ENCODE measurements at places on chromosomes 3 and 15.

DNA sequence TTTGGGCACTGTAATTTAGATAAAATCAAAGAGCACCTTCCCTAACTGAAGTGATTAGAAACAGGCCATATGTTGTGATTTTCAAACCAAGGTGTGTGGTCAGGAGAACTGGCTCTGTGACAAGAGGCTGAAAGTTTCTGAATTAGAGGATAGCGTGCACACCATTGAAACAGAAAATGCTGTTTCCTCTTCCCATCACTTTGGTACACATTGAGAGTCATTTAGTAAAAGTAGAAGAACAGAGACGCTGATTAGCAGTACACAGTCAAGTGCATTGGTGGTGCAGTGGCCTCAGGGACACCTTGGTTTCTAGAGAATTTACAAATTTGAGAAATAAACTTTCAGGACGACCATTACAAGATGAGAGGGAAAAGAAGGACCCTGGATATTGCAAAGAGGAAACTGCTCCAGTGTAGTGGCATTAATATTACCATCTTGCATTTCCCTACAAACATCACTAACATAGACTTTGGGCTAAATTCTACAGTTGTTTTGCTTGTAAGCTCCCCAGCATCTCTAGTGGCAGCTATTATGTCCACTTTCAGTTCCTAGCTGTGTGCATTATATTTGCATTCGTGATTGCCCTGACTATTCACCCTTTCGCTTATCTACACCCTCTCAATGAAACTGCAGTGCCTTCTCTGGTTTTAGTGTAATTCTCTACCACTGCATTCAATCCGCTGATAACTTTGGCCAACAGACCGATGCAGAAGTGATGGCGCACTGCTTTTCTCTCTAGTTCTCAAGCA lies 728.1 kb upstream of the GRM7 start:
- no peak for DNase-seq

- DNase-seq: no peak
Observed at GRCh38 chr3:77380136-77380535, 340.2 kb downstream of the ROBO2 start.

- DNase-seq: no peak
Observed at GRCh38 chr3:195034101-195034500, 236.9 kb downstream of the XXYLT1 start.

GRCh38 chr15:72604794-72605193 lies 49.7 kb upstream of the GOLGA6B start:
- DNase-seq: no peak

DNA sequence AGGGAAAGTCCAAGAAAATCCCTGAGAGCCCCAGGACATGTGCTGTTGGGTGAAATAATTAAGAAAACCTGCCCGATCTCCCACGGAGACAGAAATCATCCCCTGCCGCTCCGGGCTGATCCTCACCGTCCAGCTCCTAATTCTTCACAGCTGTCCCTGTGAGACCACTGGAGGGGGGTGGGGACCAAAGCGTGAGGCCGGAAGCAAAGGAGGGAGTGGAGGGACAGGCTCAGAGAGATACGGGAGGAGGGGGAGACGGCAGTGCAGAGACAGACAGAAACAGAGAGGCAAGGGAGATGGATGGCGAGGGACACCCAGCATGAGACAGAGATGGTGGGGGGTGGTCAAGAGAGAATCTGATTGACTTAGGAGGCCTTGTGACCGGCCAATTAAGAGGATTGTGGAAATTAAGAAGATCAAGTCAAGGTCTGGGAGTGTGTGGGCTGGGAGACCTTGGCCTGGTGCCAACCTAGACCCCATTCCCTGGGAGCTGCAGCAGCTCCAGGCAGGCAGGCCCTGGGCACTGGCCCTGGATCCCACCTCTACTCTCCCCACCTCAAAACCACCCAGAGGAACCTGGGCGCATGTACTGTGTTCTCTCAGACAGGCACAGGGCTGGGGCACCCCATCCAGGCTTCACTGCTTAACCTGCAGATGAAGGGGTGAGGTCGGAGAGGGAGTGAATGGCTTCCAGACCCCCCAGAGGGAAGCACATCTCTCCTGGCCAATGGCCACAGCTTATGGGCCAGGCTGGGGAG lies 113.2 kb upstream of the ALDH1A3 start:
- no peak for DNase-seq

- no peak for DNase-seq
Observed at GRCh38 chr3:136186846-136187245, 9.3 kb downstream of the MSL2 start.

GRCh38 chr3:148202386-148202785 lies 495.3 kb upstream of the AGTR1 start:
- DNase-seq: no peak

- no peak for DNase-seq
Observed at GRCh38 chr15:99677540-99678134, 55.6 kb downstream of the LYSMD4 start.

GRCh38 chr3:39249453-39250115 lies 30.3 kb downstream of the CX3CR1 start:
- DNase-seq: no peak

DNA sequence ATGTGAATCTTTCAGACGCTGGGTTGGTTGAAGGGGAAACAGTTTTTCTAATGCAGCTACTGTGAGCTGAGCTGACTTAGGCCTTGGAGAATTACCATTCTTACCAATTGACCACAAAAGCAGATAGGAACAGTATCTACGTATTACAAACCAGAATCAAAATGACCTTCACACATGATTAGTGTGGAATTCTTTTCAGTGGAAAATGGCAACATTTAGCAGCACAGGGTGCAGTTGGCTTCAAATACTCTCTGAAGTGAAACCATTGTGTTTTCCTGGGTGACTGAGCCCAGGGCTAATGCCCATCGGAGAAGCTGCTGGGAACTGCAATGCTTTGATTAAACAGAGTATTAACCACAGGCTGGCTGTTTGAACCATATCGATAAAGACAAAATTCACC lies 40.2 kb upstream of the GOLGA8J start:
- no peak for DNase-seq

DNA sequence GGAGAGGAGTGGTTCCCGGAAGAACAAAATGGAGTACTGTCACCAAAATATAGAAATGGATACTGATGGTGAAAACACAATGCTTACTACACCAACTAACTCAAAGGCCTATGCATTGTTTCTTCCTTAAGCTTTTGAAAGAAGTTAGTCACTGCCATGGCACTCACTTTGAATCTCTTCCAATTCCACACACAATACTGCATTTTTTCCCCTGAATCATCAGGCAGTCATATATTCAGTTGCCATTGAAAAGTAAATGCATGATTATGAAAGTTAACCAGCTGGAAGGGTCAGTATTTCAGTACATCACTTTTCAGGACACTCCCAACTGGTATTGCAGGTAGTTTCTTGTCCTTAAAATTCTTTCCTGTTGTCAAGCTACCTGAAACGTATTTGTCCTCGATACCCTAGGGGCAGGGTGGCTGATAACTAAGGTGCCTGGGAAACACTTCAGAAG lies 9.0 kb upstream of the LRRFIP2 start:
- no peak for DNase-seq

- no peak for DNase-seq
Observed at GRCh38 chr3:45552031-45552793, 42.3 kb upstream of the LIMD1 start.

- no peak for DNase-seq
Observed at GRCh38 chr3:89912031-89912430, 804.6 kb downstream of the EPHA3 start.

- no peak for DNase-seq
Observed at GRCh38 chr3:190608850-190609589, 95.1 kb downstream of the IL1RAP start.

GRCh38 chr3:197881970-197882338 lies 68.0 kb upstream of the RPL35A start:
- DNase-seq: no peak

- no peak for DNase-seq
Observed at GRCh38 chr15:70328679-70329115, 231.0 kb upstream of the TLE3 start.

DNA sequence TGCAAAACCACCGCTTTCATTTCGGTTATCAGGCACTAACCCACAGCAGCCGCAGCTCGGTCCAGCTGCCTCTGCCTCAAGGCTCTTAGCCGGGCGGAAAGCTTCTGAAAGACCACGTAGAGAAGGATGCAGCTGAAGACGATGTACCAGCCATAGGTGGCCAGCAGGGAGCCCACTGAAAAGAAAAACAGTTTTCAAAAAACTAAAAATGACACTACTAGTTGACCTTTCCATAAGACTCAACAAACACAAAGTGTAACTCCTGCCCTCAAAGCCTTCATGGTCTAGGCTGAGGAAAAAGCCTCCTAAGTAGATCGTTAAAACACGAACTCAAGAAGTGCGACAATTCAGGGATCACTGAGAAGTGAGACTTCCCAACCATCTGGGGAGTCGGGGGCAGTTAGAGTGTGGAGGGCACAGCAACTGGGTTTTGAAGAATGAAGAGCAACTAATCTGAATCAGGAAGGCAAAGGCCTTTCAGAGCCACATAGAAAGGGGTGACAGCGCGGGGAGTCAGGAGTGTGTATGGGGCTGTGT lies 716 bp downstream of the SELENOS start:
- DNase-seq: no peak

GRCh38 chr15:39609166-39609916 lies 28.5 kb downstream of the THBS1 start:
- DNase-seq: no peak

DNA sequence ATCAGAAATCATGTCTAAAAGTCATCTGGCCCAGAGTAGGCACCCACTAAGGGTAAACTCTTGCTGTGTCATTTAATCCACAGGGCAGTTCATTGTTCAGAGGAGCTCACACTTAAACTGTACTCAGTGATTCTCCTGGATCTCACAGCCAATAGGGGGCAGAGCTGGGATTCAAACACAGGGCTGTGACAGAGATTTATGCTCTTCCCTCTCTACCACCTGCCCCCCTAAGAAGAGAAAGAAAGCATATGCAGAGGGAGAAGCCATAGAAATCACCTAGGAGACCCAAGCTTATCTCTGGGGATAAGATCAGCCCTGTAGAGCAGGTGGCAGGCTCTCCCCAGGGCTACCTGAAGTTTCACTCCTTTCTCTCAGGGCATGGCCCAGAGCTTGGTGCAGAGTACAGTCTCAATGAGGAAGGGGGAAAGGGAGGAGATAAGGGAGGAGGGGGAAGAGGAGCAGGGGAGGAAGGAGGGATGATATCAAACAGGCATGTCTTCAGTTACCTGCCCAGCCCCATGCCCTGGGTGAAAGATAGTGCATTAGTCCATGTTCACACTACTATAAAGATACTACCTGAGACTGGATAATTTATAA lies 51.8 kb upstream of the ADPGK start:
- DNase-seq: no peak

- DNase-seq: no peak
Observed at GRCh38 chr3:30612437-30613132, 6.2 kb downstream of the TGFBR2 start.

- DNase-seq: no peak
Observed at GRCh38 chr15:62822228-62822627, 220.3 kb upstream of the TPM1 start.

DNA sequence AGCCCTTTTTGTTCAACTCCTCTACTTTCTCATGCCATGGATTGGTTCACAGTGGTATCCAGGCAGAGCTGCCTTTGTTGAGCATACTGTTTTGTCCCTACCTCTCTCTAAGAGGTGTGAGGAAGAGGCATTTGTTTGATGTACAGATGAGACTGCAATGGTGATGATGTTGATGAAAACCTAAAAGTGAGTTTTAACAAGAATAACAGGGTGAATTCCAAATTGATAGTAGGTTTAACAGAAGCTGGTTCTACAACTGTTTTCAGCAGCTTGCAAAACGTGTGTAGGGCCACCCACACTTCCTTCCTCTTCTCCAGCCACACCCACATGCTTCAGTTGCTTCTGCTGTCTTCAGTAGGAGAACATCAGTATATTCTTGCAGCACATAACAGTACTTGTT lies 10.2 kb downstream of the SNRK start:
- DNase-seq: no peak

Measured in stimulated activated CD4-positive, alpha-beta T cell treated with anti-CD3 and anti-CD28 coated beads, Interleukin-12 subunit alpha, Interleukin-12 subunit beta, amount 100 ng/mL, for 48 hours (primary cell).